Psoas muscle (tissue), 8 donors: ENCODE measurements at places on chromosomes 1 and 21. TPM values are rescaled to one million over a fixed set of nuclear protein-coding genes. Genes with fewer than 3 reads are reported as not detected.

GRCh38 chr1:185402930-185403329 is 85.9 kb upstream of the IVNS1ABP start:
- DNase-seq, result no peak

GRCh38 chr1:78333502-78333901 is 157.3 kb upstream of the PTGFR start:
- DNase-seq, result no peak

DNA sequence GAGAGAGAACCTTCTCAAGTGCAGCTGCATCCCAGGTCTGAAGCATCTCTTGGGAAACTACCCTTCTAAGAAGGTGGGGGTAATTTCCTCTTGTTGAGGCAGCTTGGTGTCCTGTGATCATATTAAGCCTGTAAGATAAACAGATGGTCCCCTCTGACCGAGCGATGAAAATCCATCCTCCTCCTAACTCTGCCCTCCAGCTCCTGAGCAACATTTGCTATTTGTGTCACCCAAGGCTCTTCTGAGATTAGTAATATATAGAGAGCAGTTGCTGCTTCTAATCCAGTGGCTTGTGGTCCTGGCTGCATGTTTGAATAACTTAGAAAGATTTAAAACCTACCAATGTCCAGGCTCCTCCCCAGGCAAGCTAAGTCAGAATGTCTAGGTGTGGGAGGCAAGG is 123.7 kb downstream of the DISC1 start:
- DNase-seq, result no peak

GRCh38 chr1:29647581-29647980 is 411.3 kb downstream of the PTPRU start:
- no peak for DNase-seq

Gene CYP4B1
- total RNA-seq, result 37.4 TPM

Gene SMIM1
- total RNA-seq, result 1.1 TPM

- DNase-seq, result no peak
Measured at GRCh38 chr21:44540741-44541288, 820 bp upstream of the KRTAP10-1 start.

DNA sequence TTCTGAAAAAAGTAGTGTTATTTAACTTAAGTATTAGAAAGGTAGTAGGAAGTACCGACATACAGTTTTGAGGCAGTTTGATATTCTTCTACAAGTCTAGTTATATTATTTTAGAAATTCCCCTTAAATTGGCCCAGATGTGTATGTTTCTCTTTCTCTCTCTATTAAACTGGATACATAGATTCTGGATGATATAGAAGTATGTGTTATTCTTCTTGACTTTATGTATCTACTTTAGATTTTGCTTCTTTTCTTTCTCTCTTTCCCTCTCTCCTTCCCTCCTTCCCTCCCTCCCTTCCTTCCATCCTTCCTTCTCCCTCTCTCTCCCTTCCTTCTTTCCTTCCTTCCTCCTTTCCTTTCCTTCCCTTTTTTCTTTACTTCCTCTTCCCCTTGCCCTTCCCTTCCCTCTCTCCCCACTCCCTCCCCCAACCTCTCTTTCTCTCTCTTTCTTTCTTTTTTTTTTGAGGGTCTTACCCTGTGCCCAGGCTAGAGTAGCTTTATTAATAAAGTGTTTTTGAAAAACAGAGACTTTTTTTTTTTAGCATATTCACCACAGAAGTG is 124.3 kb downstream of the OSBPL9 start:
- no peak for DNase-seq

Gene CLK2
- 22.5 TPM for total RNA-seq

Gene KCNQ4
- 4.6 TPM for total RNA-seq

GRCh38 chr1:215710036-215710898 is 143.2 kb downstream of the KCTD3 start:
- no peak for DNase-seq

Gene PGBD2
- total RNA-seq, result 1.7 TPM

Gene CD46
- total RNA-seq, result 55.3 TPM

DNA sequence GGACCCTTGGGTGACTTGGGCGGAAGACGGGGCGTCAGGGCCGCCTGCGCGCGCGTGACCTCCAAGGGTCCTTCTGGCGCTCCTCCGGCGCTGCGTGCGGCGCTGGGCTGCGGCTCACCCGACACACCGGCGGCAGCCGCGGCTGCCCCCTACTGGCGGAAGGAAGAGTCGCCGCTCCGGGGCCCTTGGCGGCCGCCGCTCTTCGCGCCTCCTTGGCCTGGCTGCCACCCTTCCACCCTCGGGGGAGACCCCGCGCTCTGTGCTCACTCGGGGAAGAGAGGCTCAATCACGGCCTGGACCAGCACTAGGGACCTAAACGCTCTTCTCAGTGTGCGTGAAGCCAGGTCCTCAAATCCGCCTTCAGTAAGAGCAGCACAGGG is 89.7 kb downstream of the DMRTA2 start:
- DNase-seq, result peak; percentile 70

Gene C1QC
- total RNA-seq, result 24.2 TPM

Gene OXCT2
- total RNA-seq, result 0.23 TPM
